Vagina (tissue), 2 donors: ENCODE measurements at places on chromosomes 3 and 15. TPM values are rescaled to one million over a fixed set of nuclear protein-coding genes. Genes with fewer than 3 reads are reported as not detected.

- no peaks in the 10 kb centered on the region for H3K36me3 ChIP-seq
- peak; percentile 81 for DNase-seq
- no peak overlapping the region for H3K27ac ChIP-seq
- H3K4me1 ChIP-seq: peaks cover 4% of the 10 kb centered on the region
- no peaks in the 10 kb centered on the region for H3K27me3 ChIP-seq
Measured at GRCh38 chr15:88654430-88655102, 15.8 kb downstream of the ISG20 start.

DNA sequence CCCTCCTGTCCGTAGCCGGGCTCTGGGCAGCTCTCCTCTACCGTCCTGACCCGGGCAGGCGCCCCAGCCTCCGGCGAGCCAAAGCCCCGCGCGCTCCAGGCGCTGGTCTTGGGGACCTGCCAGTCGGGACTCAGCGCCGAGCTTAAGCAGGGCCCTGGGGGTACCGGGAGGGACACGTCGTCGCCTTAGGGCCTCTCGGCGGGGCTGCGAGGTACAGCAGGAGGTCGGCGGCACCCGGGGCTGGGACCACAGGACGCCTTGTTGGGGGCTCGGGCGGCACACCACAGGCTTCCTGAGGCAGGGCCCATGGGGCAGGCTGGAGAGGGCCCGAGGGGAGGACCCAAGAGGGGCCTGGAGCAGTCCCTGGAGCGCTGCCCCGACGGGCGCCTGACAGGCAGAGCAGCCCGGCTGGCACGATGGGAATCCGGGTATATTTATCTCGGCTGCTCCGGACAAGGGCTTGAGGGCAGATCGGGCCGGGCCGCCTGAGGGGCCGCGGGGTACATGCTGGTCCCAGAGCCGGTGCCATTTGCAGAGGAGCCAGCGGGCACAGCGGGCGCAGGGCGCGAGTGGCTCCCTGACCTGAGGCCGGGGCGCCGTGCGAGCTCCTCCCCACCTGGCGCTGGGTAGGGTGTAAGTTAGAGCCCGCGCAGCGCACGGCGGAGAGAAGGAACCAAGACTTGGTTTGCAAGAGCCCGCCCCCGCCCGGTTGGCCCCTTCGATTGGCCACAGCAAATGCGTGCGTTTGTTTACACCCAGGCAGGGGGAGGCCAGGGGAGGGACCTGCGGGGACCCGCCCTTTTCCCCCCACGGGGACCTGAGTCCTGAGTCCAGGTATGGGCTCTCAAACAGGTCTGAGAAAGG is 574 bp downstream of the SLC38A3 start:
- H3K36me3 ChIP-seq: no peaks in the 10 kb centered on the region
- H3K4me1 ChIP-seq: peaks cover 17% of the 10 kb centered on the region
- no peak overlapping the region for H3K27ac ChIP-seq

DNA sequence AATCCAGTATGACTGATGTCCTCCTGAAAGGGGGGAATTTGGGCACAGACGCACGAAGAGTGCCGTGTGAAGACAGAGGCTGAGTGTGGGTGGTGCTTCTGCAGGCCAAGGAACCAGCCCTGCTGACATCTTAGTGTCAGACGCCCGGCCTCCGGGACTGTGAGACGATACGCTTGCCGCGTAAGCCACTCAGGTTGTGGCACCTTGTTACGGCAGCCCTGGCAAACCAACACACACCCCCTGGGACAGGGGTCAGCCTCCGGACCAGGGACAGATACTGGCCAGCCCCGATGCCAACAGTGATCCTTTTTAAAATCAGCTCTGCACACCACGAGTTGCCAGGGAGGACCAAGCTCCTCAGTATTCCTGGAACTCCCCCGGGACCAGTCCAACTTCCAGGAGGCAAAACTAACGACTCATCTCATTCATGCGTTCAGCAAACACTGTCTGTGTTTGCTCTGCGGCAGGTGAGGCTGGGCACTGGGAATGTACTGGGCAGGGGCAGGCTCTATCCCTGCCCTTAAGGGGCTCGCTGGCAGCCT is 21.2 kb upstream of the PIGZ start:
- no peaks in the 10 kb centered on the region for H3K36me3 ChIP-seq
- H3K4me1 ChIP-seq: no peaks in the 10 kb centered on the region
- no peaks in the 10 kb centered on the region for H3K27me3 ChIP-seq
- DNase-seq: no peak

GRCh38 chr3:127600749-127601456 is 2.7 kb downstream of the MCM2 start:
- DNase-seq: no peak
- H3K4me1 ChIP-seq: peaks cover 8% of the 10 kb centered on the region
- no peaks in the 10 kb centered on the region for H3K27me3 ChIP-seq
- H3K36me3 ChIP-seq: no peaks in the 10 kb centered on the region
- no peak overlapping the region for H3K27ac ChIP-seq

- DNase-seq: no peak
- H3K36me3 ChIP-seq: no peaks in the 10 kb centered on the region
- H3K4me1 ChIP-seq: peaks cover 46% of the 10 kb centered on the region
- H3K27ac ChIP-seq: peak overlapping the region; percentile 98
- peak overlapping the region; percentile 99 for H3K4me3 ChIP-seq
Measured at GRCh38 chr15:25439369-25439836, 579 bp upstream of the UBE3A start.

DNA sequence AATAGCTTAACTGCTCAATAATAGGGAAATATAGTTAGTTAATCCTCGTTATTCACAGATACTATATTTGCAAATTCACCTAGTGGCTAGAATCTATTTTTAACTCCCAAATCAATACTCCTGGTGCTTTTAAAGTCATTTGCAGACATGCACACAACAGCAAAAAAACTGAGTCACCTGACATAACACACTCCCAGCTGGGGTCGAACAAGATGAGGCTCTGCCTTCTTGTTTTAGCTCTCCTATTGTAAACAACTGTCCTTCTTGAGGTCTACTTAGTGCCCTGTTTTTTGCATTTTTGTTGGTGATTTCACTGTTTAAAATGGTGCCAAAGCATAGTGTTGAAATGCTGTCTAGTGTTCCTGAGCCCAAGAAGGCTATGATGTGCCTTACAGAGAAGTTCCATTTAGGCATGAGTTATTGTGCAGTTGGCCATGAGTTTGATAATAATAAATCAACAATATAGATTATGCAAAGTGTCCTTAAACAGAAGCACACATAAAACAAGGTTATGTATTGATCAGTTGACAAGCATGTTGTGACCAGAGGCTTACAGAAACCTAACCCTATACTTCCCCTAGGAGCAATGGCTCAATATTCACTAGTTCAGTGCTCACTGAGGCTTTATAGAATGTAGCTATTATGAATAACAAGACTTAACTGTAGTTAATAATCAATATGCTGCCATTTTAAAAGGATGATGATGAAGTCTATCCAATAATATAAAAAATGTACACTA is 18.6 kb downstream of the MAP3K13 start:
- no peak for DNase-seq
- no peaks in the 10 kb centered on the region for H3K4me1 ChIP-seq
- H3K27me3 ChIP-seq: no peaks in the 10 kb centered on the region
- no peak overlapping the region for H3K27ac ChIP-seq
- no peaks in the 10 kb centered on the region for H3K36me3 ChIP-seq

- DNase-seq: no peak
- H3K4me3 ChIP-seq: no peak overlapping the region
- no peak overlapping the region for H3K27ac ChIP-seq
- H3K4me1 ChIP-seq: no peaks in the 10 kb centered on the region
- H3K36me3 ChIP-seq: no peaks in the 10 kb centered on the region
- H3K27me3 ChIP-seq: no peaks in the 10 kb centered on the region
Measured at GRCh38 chr3:143155756-143156155, 36.2 kb downstream of the CHST2 start.

DNA sequence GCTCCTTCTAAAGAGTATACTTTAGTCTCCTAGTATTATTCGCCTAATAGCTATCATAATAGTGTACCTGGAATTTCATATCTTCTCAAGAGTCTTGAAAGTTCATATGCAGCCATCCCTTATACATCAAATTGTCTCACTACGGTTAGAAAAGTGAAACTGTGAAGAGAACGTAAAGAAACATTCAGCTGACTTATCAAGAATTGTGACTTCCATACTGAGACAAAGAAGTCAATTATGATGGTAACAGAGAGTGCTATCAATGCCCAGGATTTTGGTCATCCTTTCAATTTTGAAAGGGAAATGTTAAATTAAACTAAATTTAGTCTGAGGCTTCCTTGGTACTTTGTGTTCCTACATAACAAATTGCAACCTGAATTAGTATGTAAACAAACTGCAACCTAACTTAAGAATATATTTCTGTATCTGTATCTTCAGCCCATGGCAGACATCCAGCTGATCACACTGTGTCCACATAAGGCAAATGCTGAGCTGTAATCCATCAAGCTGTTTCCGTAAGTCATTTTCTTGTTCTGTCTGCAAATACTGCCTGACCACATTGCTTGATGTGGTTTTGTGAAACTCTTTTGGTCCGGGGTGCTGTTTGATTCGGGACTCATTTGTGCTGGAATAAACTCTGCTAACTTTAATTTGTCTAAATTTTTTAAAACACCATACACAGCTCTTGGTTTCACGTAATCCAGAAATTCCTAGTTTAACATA is 469.6 kb downstream of the SI start:
- no peaks in the 10 kb centered on the region for H3K36me3 ChIP-seq
- H3K27ac ChIP-seq: no peak overlapping the region
- no peak for DNase-seq
- H3K27me3 ChIP-seq: no peaks in the 10 kb centered on the region

DNA sequence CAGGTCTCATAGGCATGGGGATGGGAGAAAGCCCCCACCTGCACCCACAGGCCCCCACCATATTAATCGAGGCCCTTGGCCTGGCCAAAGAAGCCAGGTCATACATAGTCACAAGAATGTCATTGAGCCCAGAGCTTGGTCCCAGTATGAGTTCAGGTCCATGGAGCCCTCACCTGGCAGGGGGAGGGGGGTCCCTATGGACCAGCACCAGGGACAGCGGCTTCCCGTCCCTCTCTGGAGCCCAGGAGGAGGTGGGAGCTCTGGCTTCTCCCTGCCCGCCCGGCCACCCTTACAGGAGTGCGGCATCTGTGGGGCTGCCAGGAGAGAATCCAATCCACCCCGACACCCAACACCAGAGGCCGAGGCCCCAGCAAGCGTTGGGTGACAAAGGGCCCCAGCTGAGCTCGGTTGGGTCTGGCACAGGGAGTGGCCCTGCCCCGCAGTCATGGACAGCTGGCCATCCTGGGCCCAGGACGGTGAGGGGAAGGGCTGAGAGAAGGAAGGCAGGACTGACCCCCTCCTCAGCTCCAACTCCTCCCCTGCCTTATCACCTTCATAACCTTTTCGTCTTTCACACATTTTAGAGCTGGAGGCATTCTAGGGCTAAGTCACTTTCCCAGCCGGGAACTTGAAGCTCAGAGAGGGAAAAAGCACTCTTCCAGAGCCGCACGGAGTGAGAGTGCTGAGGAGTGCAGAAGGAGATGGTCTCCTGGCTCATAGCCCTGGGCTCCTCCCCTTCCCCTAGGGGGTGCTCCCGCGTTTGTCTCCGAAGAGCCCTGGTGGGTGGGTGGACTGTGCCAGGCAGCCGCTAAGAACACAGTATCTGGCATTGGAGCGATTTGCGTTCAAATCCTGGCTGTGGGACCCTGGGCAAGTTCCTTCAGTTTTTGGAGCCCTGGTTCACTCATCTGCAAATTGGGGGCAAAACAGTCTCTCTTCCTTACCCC is 54.6 kb downstream of the ATP2B2 start:
- H3K4me3 ChIP-seq: no peak overlapping the region
- no peaks in the 10 kb centered on the region for H3K27me3 ChIP-seq
- no peaks in the 10 kb centered on the region for H3K4me1 ChIP-seq
- H3K27ac ChIP-seq: no peak overlapping the region
- DNase-seq: no peak

DNA sequence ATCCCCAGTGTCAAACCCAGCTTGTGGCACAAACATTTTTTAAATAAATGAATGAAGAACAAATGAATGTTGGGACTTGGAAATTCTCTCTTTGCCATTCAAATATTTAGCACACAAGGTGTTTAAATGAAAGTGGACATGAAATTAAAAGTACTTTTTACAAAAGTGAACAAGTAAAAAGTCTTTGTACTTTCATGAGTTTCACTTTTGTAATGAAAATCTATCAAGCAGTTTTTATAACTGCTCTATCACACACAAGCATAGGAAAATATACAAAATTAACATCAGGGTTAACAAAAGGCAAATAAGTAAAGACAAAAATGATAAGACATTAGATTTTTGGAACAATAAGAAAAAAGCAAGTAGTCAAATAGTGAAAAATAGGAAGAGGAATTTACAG is 83.9 kb upstream of the ARL6 start:
- no peak overlapping the region for H3K4me3 ChIP-seq
- no peaks in the 10 kb centered on the region for H3K36me3 ChIP-seq
- H3K27ac ChIP-seq: no peak overlapping the region
- no peaks in the 10 kb centered on the region for H3K4me1 ChIP-seq
- DNase-seq: no peak
- no peaks in the 10 kb centered on the region for H3K27me3 ChIP-seq

Gene DUOX1
- 98.7 TPM for total RNA-seq

Gene SCN5A
- 9.3 TPM for total RNA-seq

Gene FBXO22
- 13.0 TPM for total RNA-seq

Gene STAG1
- 44.7 TPM for total RNA-seq

Gene VIPR1
- total RNA-seq: 9.3 TPM

Gene H1-8
- not detected for total RNA-seq

Gene RYR3
- total RNA-seq: 16.5 TPM
